A673 (cell line): ENCODE measurements at places on chromosomes 1 and 21. TPM values are rescaled to one million over a fixed set of nuclear protein-coding genes. Genes with fewer than 3 reads are reported as not detected.

DNA sequence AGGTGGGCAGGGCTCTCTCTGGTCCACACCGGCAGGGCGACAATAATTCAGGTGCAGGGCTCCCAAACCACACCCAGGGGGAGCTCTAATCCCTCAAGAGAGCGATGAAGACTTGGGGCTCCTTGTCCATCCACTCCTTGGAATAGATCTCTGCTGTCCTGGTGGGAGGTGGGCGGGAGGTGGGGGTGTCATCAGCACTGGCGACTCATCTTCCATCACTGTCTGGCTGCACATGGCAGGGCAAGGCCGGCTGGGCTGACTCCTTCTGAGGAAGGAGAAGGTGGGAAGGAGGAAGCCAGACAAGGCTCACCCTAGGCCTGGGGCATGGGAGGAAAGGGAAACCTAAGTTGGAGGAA, 29.3 kb downstream of the TNNT2 start:
- H3K27ac ChIP-seq, result no peak overlapping the region
- no peaks in the 10 kb centered on the region for H3K27me3 ChIP-seq
- DNase-seq, result peak; percentile 87
- peaks cover 26% of the 10 kb centered on the region for H3K4me1 ChIP-seq

DNA sequence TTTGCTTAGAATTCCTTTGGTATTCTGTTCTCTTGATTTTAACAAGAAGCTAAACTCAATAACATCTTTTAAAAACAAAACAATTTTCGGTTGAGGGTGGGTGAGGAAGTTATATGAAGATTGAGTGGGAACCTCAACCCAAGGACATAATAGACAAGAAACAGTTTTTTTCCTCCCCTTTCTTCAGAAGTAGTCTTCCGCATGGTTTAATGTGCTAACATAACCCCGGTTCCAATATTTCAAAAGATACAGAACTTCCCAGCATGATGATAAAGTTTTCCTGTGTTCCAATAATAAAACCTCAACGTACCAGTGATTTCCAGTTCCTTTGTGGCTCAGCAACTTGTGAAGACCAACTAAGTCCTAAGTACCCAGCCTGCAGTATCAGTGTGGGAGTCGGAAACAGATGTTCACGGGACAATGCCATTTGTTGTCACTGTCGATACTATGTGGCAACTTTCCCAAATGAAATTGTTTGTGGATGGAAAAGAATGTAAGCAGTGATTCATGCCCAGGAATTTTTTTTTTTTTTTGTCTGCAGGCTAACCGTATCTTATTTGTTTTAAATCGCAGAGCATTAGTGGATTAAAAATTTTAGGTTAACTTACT, 48.5 kb downstream of the NR5A2 start:
- H3K4me1 ChIP-seq, result peaks cover 11% of the 10 kb centered on the region
- peak overlapping the region; percentile 3 for H3K4me3 ChIP-seq
- peaks cover 15% of the 10 kb centered on the region for H3K27me3 ChIP-seq
- peak; percentile 86 for DNase-seq
- H3K27ac ChIP-seq, result no peak overlapping the region
- no peaks in the 10 kb centered on the region for H3K36me3 ChIP-seq

GRCh38 chr1:167418391-167418790, 99.9 kb downstream of the CD247 start:
- peaks cover 9% of the 10 kb centered on the region for H3K4me1 ChIP-seq
- DNase-seq, result peak; percentile 74
- no peaks in the 10 kb centered on the region for H3K27me3 ChIP-seq

GRCh38 chr1:94884106-94884505, 42.8 kb downstream of the CNN3 start:
- no peaks in the 10 kb centered on the region for H3K36me3 ChIP-seq
- no peak overlapping the region for H3K27ac ChIP-seq
- no peak overlapping the region for H3K4me3 ChIP-seq

GRCh38 chr1:247746391-247746935, 1.5 kb downstream of the OR14A2 start:
- H3K27me3 ChIP-seq, result no peaks in the 10 kb centered on the region
- no peaks in the 10 kb centered on the region for H3K4me1 ChIP-seq
- H3K36me3 ChIP-seq, result no peaks in the 10 kb centered on the region
- no peak overlapping the region for H3K27ac ChIP-seq
- DNase-seq, result no peak

- H3K27me3 ChIP-seq, result no peaks in the 10 kb centered on the region
- H3K36me3 ChIP-seq, result no peaks in the 10 kb centered on the region
- no peak overlapping the region for H3K4me3 ChIP-seq
- H3K27ac ChIP-seq, result no peak overlapping the region
Measured at GRCh38 chr1:45846931-45847330, 43.5 kb downstream of the MAST2 start.

Gene TLR5
- 0.95 and 1.5 TPM in 2 replicates for total RNA-seq

Gene ADAMTS4
- total RNA-seq, result 28.6 and 31.6 TPM in 2 replicates
